ENCODE measurements at places on chromosomes 16 and 17.

GRCh38 chr16:3032624-3033023 lies 4.1 kb downstream of the BICDL2 start:
- DNase-seq, result no peak

GRCh38 chr17:58840820-58841612 lies 85.4 kb downstream of the PPM1E start:
- DNase-seq, result no peak

GRCh38 chr16:31081428-31082351 lies 7.1 kb downstream of the PRSS53 start:
- no peak for DNase-seq

- DNase-seq, result no peak
Observed at GRCh38 chr17:46809110-46809571, 9.4 kb downstream of the WNT3 start.

DNA sequence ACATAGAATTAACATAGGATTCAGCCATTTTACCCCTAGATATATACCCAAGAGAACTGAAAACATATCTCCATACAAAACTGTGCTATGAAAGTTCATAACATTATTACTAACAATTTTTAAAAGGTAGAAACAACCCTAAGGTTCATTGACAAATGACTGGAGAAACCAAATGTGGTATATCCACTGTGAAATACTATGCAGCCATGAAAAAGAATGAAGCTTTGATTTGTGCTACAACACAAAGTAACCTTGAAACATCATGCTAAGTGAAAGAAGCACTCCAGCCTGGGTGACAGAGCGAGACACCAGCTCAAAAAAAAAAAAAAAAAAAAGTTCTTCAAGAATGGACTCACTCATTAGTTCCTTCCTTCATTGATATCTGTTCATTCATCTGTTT lies 580 bp downstream of the CD300LD start:
- no peak for DNase-seq

- DNase-seq, result no peak
Observed at GRCh38 chr16:81148277-81148676, 52.1 kb upstream of the GCSH start.

DNA sequence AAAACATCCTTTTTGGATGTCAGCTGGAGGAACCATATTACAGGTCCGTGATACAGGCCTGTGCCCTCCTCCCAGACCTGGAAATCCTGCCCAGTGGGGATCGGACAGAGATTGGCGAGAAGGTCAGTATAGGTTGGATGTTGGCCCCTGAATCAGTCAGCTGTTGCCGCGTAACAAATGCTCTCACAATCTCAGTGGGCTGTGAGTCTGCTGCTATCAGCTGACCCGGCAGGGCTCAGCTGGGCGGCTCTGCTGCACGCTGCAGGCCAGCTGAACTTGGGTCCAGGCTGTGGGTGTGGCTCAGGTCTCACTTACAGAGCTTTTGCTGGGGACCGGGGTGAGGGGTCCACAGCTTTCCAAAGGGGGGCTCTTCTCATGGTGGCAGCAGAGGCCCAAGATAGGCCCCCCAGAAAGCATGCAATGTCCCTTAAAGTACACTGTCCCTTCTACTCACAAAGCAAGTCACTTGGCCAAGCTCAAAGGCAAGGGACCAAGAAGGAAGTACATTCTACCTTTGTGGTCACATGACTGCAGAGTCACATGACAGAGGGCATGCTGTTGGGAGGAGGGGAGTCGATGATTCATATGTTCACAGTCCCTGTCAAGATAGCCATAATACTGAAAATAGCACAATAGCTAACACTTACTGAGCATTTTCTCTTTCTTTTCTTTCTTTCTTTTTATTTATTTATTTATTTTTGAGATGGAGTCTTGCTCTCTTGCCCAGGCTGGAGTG lies 134.2 kb downstream of the ABCC1 start:
- no peak for DNase-seq

GRCh38 chr17:70022175-70022574 lies 52.9 kb upstream of the KCNJ16 start:
- DNase-seq, result no peak

GRCh38 chr17:12664252-12664651 lies 1.4 kb upstream of the MYOCD start:
- no peak for DNase-seq

DNA sequence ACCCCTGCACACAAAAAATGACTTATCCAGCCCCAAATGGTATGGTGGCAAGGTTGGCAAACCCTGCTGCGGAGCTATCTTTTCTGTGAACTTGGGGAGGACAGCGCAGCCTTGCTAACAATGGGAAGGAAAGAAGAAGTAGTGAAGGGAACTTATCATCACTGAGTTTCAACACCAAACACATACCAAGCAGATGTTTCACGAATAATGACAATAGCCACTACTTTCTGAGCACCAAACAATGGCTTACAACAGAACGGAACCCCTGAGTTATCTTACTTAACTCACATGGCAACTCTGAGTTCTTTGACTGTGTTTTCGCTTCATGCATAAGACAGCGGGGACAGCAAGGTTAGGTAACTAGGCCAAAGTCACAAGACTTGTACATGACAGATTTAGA lies 148.9 kb downstream of the XYLT1 start:
- DNase-seq, result no peak

- DNase-seq, result no peak
Observed at GRCh38 chr16:19660432-19660831, 57.6 kb downstream of the KNOP1 start.

- DNase-seq, result no peak
Observed at GRCh38 chr17:64773386-64773835, 111.3 kb upstream of the SMURF2 start.

GRCh38 chr17:46974086-46974485 lies 5.0 kb downstream of the RPRML start:
- no peak for DNase-seq

DNA sequence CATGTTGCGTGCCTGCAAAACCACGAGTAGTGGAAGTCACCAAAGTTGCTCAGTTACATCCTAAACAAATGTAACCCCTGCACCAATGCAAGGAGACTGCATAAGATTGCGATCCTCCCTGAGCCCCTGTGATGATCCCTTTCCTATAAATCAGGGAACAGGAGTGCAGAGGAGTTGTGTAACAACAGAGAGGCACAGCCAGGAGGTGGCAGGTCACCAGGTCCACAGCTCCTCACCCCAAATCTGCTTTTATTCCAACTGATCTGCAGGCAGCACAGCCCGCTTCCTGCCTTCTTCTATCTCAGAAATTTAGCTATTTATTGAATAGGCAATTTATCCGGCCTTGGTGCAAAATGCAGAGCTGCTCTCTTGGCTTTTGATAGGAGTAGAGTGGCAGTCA lies 36.0 kb upstream of the MRTFB start:
- DNase-seq, result no peak

- DNase-seq, result no peak
Observed at GRCh38 chr17:32564325-32564724, 77.5 kb downstream of the CDK5R1 start.

DNA sequence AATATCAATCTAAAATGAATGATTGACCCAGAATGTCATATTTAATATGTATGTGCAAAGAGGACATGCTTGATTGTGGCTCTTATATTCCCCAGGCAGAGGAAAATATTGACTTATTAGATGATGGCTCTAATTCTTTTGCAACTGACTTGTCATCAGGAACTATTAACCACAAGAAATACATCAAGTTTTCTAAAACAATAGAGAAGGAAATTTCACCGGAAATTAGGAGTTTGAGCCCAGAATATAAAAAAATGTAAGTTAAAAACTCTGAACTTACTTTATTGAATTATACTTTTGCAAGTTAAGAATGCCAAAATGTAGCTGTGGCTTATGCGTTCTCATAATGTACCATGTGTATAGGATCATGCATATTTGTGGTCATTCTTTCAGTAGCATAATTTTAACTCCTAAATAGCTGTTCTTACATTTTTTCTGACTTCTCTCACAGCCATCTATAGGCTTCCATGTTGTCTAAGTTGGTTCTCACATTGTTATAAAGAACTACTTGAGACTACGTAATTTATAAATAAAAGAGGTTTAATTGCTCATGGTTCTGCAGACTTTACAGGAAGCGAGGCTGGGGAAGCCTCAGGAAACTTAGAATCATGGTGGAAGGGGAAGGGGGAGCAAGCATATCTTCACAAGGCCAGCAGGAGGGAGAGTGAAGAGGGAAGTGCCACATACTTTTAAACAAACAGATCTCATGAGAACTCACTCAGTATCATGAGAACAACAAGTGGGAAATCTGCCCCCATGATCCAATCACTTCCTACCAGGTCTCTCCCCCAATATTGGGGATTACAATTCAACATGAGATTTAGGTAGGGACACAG lies 11.6 kb downstream of the EFCAB13 start:
- no peak for DNase-seq
